K562 (cell line): ENCODE measurements at places on chromosomes 12 and 14. TPM values are rescaled to one million over a fixed set of nuclear protein-coding genes. Genes with fewer than 3 reads are reported as not detected.
A peak's percentile ranks its signal among the peaks of the same experiment; 100 is the strongest.

DNA sequence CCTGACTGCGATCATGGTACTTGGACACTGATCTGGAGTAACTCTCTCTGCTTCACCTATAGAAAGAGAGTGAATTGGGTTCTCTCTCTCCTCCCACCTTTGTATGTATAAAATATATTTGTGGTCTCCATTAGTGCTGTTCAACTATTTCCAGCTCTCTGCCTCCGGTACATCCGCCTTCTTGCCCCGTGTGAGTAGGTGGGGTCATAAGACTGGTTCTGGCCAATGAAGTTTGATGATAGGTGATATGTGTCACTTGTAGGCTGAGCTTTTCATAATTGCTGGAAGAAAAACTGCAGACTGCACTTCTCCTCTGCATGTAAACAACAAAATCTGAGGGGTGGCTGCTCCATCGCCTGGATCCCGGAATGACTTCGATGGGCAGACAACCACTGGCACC, 210.4 kb downstream of the EXOC5 start:
- DNase-seq = no peak

DNA sequence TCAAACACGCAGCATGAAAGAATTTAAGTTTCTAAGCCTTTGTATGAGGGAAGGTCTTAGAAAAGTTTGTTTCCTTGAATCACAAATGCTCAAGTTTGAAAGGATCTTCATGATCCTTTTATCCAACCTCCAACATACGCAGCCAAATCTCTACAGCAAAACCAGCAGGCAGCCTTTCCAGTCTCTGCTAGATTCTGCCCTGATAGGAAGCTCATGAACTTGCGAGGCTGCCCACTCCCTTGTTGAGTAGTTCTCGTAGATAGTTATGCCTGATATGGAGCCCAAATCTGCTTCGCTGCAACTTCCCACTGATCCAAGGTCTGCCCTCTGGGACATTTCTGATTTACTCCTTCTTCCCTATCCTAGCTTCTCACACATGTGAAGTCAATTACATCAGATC, 272.9 kb downstream of the EGLN3 start:
- no peak for DNase-seq

GRCh38 chr12:71160585-71160984, 2.8 kb upstream of the TSPAN8 start:
- DNase-seq = no peak

GRCh38 chr12:39267886-39268285, 175.0 kb downstream of the KIF21A start:
- no peak for DNase-seq

DNA sequence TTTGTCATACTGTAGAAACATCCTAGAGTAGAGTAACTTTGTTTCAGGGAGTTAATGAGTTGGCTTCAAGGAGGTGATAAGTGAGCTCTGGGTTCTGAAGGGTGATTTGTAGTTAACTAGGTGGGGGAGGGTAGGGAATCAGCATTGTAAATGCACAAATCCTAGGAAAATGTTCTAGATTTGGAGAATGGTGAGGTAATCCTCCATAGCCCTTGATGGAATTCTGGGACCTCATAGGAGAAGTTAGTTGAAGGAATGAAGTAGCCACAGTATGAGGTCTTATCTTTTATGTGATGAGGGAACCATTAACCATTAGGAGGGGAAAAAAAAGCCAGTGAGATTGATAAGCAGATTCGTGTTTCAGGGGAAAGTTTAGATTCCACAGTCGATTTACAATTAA, 8.0 kb downstream of the CNOT2 start:
- DNase-seq = no peak

GRCh38 chr12:117882181-117882580, 86.6 kb downstream of the KSR2 start:
- DNase-seq = no peak

DNA sequence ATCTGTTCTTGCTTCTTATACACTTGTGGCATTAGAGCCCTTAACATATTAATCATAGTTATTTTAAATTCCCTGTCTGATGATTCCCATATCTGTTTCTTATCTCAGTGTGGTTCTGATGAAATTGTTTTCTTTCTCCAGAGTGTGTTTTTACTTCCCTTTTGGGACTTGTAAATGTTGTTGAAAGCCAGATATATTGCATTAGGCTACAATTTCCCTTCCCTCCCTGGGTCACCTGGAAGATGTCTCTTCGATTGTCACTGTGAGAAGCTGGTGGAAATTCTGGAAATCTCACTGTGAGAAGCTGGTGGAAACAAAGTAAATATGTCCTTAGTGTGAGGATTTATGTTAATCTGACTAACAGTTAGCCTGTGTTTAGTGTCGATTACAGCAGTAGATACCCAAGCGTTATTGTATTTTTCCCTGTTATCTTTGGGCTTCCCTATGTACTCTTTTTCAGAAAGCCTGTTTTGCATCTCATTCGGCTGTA, 717.3 kb downstream of the TRHDE start:
- DNase-seq = no peak

EVL gene
- 39.3 and 43.4 TPM in 2 replicates for total RNA-seq

DNA sequence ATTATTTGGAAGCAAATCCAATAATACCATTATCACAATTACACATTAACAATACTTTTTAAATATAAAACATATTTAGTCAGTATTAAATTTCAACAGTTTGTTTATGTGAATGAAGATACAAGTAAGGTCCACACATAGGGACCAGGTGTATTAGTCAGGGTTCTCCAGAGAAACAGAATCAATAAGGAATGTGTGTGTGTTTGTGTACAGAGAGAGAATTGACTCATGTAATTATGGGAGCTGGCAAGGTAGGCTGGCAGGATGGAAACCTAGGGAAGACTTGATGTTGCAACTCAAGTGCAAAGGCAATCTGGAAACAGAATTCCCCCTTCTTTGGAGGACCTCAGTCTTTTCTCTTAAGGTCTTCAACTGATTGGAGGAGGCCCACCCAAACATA, 123.2 kb upstream of the OTX2 start:
- DNase-seq = no peak

DNA sequence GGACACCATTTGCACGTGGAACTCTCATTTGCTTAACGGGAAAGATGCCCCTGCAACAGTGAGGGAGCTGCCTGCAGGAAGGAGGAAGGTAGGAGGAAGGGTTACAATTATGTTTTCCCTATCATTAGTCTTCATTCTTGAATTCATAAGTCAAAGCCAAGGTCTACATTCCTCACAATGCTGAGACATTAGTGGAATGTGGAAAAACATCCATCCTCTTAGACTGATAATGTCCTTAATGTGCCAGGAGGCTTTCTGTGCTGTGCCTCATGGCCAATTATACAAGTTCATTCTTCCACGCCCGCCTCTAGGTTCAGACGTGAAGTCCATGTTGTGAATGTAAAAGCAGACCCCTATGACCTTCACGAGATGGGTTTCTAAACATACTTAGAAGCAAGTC, 1212.4 kb upstream of the TMEM132C start:
- DNase-seq = no peak

DNA sequence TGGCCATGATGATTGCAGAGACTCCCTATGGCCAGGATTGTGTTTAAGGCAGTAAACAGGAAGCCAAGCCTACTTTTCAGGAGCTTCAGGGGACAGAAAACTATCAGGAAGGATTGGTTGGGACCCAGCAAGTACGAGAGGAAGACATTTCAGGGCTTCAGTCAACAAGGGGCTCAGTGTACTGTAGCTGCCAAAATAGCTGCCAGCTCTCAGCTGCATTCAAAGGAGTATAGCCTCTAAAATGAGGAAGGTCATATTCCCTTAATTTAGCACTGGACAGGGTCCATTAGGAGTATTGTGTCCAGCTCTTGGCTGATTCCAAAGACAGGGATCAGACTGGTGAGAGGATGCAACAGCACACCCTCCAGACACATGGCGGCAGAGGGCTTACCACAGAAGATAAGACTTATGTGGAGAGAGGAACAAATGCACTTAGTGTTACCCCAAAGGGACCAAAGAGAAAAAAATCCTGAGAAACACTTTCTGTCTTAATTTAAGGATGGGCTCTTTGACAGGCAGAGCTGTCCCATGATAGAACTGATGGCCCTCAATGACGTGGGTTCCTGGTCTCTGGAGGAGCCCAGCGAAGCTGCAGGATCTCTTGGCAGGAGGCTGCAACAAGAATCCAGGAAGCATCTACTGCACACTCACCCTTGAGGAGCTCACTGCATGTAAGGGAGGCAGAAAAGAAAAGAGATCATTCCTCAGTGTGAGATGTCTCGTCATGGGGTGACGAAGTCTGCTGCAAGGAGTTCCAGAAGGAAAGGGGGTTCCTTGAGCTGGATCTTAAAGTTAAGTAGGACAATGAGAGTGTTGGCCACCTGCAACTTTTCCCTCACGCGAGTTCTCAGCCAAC, 14.8 kb downstream of the BDKRB1 start:
- no peak for DNase-seq

ACOT4 gene
- not detected in 2 replicates for total RNA-seq

A2M gene
- 2.3 and 3.0 TPM in 2 replicates for total RNA-seq

GRCh38 chr12:34350092-34351041, 328.1 kb downstream of the ALG10 start:
- DNase-seq = peak; percentile 52

DNA sequence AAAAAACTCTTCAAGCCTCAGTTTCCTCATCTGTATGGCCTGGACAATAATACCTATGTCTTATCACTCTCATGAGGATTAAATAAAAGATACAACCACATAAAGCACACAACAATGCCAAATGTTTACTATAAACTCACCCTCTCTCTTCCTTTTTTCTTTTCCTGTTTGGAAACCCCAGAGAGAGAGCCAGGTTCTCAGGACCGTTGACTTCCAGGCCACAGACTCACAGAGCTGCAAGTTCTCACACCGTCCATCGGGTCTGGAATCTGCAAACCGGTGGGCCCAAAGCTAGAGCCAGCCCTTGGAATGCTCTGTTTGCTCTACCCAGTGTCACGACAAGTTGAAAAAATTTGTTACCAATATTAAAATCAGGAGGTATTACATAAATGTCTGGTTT, 4.6 kb upstream of the CD4 start:
- DNase-seq = no peak

CEBPE gene
- 0.13 and 0.16 TPM in 2 replicates for total RNA-seq

DNA sequence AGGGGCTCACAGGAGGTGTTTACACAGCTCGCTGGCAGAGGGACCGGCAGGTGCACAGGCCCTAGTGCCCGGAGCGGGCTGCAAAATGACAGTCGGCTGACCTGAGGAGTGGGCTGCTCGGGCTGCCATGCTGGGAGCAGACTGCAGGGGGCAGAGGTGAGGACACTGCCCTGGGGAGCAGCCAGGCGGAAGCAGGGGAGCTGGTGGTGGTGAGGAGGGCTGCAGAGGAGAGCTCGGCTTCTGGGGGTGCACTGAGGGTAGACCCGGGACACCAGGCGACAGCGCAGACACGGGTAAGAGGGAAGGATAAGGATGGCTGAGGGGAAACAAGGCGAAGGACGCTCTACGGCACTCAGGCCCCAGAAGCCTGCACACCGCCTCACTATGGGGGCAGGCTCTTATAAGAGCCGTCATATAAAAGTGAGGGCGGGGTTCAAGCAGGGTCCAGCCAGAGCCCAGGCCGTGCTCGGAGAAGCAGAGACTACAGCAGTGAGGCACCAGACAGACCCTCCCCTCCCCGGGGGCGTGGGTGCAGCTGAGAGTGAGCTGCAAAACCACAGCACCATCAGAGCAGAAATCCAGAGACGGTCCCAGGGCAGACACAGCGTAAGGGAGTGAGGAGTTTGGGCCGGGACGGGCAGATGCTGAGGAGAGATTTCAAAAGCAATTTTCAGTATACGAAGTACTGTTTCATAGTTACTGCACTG, 62.5 kb downstream of the CCDC88C start:
- peak; percentile 49 for DNase-seq

DNA sequence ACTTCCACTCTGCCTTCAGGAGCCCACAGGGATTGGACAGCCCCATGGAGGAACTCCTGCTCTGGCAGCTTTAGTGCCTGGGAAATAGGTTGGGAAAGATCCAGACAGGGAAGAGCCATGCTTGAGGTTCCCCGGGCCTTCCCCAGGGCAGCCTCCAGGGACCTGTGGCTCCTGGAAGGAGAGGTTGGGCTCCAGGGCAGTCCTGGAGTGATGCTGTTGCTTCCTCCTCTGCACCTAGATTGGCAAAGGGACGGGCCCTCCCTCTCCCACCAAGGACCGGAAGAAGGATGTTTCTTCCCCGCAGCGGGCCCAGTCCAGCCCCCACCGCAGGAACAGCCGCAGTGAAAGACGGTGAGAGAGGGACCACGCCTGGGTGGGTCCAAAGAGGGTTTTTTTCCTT, 16.5 kb downstream of the VASH1 start:
- no peak for DNase-seq

FBXO34 gene
- total RNA-seq = 16.5 and 16.9 TPM in 2 replicates

ANKRD33 gene
- total RNA-seq = 0.20 TPM in 1 of 2 replicates, not detected in the other

DAO gene
- not detected in 2 replicates for total RNA-seq

VRTN gene
- total RNA-seq = 0.09 and 0.11 TPM in 2 replicates

DNA sequence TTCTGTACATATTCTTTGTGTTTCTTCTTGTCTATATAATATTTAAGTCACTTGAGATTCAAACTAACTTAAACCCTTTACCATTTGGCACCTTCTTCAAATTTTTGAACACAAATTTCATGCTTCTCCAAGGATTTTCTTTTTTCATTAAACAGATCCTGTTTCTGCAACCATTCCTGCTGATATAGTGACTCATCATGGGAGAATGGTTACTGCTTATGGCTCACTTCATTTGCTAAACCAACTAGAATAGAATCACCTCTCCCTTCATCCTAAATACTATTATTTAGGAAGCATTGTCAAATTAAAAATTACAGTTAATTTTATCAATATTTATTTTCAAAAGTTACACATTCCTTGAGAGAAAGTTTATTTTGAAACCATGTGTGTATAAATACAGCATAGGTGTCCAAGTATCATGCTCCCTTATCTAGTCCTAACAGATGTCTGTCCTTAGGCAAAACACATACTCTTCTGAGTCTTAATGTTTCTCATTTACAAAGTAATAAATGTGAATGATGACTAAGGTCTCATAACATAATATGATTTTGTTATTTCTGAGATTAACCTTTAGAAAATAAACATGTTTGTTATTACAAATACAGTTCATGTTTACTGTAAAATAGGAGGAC, 40.7 kb downstream of the PLCZ1 start:
- DNase-seq = peak; percentile 45

GRCh38 chr12:94074980-94075629, 73.3 kb upstream of the PLXNC1 start:
- DNase-seq = peak; percentile 15

WNT5B gene
- 14.6 and 18.4 TPM in 2 replicates for total RNA-seq

DNA sequence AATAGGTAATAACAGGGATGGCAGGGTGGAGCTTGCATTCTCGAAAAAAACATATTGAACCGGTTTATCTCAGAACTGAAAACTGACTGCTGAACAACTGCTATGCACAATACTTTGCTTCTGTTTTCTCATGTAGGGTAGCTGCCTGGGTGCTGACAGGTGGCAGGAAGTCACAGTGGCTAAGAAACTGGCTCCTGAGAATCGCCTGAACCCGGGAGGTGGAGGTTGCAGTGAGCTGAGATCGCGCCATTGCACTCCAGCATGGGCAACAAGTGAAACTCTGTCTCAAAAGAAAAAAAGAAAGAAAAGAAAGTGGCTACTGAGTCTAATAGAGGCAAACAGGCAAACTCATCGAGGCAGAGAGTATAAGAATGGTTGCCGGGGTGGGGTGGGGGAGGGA, 113.1 kb downstream of the CCDC60 start:
- no peak for DNase-seq
